ENCODE measurements at places on chromosomes 7 and 10. TPM values are rescaled to one million over a fixed set of nuclear protein-coding genes. Genes with fewer than 3 reads are reported as not detected.

Gene STYXL1
- 43.4 TPM for total RNA-seq

Gene GDF2
- total RNA-seq, result not detected

Gene SHH
- not detected for total RNA-seq

Gene UPK3B
- not detected for total RNA-seq

Gene CPA2
- total RNA-seq, result not detected

Gene C10orf120
- total RNA-seq, result not detected

Gene SLC16A9
- 1.2 TPM for total RNA-seq

Gene IGFBP3
- total RNA-seq, result 1,139 TPM

Gene HYAL4
- total RNA-seq, result not detected

Gene CLRN3
- total RNA-seq, result not detected

Gene AFAP1L2
- total RNA-seq, result 0.05 TPM

Gene RHEB
- 67.1 TPM for total RNA-seq

Gene GALNT11
- 77.2 TPM for total RNA-seq

Gene CELF2
- total RNA-seq, result 5.1 TPM

Gene CLCN1
- not detected for total RNA-seq

Gene PDCD11
- total RNA-seq, result 63.7 TPM

Gene RPA3
- 20.4 TPM for total RNA-seq

Gene TMEM139
- not detected for total RNA-seq

Gene IL2RA
- total RNA-seq, result not detected

Gene H2BK1
- total RNA-seq, result not detected

Gene NUDT13
- total RNA-seq, result 0.30 TPM

Gene GRID2IP
- total RNA-seq, result not detected

Gene EPHB6
- 2.6 TPM for total RNA-seq

Gene FKBP6
- total RNA-seq, result not detected
